Stimulated activated CD4-positive, alpha-beta T cell treated with anti-CD3 and anti-CD28 coated beads, Interleukin-4, amount 100 ng/mL, for 24 hours (primary cell): ENCODE measurements at places on chromosomes 5 and 9.

- DNase-seq: peak; percentile 32
These were observed 72.1 kb downstream of the LRSAM1 start for GRCh38 chr9:127523312-127523851.

GRCh38 chr5:16737620-16738364, 121.0 kb upstream of the RETREG1 start:
- no peak for DNase-seq

DNA sequence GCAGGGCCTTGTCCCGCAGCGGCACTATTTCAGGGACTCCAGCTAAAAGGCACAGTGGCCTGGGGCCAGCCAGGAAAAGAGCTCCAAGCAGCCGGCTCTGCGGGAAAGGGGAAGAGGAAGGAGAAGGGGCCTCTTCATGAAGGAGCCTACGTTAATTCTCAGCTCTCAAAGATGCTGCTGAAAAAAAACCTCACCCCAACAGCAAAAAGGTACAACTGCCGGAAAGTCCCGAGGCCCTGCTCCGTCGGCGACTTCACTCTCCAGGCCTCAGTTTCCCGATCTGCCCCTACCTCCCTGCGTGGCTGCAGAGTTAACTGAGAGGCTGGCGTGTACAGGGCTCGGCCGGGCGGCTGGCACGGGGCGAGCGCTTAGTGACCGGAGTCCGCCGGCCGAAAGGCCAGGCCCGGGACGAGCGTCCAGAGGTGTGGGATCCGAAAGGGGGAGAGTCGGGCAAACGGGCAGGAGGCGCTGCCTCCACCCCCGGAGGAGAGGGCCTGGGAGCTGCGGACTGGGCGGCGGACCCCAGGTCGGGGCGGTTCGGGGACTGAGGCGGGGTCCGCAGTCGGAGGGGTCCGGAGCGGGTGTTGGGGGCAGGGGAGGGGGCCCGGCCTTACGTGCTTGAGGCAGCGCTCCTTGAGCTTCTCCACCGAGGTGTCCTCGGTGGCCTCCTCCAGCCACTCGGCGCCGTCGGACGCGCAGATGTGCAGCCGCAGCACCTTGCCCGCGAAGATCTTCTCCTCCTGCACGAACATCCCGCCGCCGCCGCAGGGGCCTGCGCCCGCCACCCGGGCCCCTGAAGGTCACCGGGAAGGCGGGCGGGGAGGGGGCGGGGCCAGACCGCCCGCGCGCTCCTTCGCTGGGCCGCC, 529 bp downstream of the UBAC1 start:
- no peak for DNase-seq

DNA sequence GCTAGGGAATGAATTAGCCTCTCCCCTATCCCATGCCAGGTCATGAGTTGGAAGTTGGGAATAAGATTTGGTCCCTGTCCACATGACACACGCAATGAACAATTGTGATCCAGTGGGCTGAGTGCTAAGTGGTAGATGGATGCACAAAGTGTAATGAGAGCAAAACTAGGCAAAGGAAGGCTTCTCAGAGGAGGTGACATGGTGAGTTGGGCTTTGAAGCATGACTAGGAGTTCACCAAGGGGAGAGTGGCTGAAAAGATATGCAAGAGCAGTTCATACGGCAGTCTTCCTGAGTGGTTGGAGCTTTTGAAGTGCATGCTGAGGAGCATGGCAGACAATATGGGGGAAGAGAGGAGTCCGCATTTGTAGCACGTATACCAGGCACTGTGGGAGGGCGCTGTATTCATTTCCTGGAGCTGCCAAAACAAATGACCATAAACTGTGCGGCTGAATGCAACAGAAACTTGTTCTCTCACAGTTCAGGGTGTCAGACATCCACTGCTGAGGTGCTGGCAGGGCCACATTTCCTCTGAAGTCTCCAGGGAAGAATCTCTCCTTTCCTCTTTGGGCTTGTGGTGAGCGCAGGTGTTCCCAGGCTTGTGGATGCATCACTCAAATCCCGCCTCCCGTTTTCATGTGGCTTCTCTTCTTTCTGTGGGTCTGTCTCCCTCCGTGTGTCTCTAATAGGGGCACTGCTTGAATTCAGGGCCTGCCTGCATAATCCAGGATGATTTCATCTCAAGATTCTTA, 49.5 kb downstream of the NSG2 start:
- no peak for DNase-seq
